ENCODE measurements at places on chromosomes 5 and 9.

GRCh38 chr5:40106847-40107246 lies 572.9 kb upstream of the PTGER4 start:
- DNase-seq, result no peak

- DNase-seq, result no peak
Measured at GRCh38 chr9:20041697-20042081, 252.9 kb upstream of the SLC24A2 start.

GRCh38 chr5:180128671-180129261 lies 57.2 kb upstream of the RNF130 start:
- no peak for DNase-seq

DNA sequence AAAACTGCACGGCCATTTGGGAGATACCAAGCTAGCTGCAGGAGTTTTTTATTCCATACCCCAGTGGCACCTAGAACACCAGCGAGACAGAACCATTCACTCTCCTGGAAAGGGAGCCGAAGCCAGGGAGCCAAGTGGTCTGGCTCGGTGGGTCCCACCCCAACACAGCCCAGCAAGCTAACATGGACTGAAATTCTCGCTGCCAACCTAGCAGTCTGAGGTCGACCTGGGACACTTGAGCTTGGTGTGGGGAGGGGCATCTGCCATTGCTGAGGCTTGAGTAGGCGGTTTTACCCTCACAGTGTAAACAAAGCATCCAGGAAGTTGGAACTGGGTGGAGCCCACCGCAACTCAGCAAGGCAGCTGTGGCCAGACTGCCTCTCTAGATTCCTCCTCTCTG lies 108.9 kb upstream of the CHD1 start:
- peak; percentile 13 for DNase-seq

- no peak for DNase-seq
Measured at GRCh38 chr9:38185647-38186403, 116.8 kb upstream of the SHB start.

DNA sequence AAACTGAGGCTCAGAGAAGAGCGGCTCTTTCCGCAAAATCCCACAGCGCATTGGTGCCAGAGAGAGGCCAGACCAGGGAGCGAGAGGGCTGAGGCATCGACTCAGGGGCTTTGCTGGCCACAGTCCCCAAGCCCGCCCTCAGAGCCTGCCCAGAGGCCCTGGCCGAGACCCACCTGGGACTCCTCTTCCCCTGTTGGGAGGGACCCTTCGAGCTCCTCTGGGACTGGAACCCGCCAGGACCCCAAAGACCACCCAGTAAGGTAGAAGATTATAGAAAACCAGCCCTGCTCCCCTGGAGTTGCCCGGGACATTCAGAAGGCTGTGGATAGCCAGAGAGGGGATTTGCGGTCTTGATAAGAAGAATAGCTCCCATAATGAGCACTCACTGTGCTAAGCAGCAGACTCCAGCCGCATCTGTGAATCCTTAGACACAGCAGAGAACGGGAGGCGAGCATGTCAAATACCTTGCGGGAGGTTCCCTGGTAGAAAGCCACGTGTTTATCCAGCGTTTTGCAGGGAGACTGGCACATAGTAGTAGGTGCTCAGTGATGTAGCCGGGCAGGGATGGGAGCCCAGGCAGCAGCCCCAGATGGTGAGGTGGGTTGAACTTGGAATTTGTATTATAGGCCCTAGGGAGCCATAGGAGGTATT lies 651 bp upstream of the AK1 start:
- no peak for DNase-seq

- DNase-seq, result no peak
Measured at GRCh38 chr9:93665637-93666438, 89.5 kb downstream of the PHF2 start.

- no peak for DNase-seq
Measured at GRCh38 chr5:32709750-32710549, 1.2 kb upstream of the NPR3 start.

DNA sequence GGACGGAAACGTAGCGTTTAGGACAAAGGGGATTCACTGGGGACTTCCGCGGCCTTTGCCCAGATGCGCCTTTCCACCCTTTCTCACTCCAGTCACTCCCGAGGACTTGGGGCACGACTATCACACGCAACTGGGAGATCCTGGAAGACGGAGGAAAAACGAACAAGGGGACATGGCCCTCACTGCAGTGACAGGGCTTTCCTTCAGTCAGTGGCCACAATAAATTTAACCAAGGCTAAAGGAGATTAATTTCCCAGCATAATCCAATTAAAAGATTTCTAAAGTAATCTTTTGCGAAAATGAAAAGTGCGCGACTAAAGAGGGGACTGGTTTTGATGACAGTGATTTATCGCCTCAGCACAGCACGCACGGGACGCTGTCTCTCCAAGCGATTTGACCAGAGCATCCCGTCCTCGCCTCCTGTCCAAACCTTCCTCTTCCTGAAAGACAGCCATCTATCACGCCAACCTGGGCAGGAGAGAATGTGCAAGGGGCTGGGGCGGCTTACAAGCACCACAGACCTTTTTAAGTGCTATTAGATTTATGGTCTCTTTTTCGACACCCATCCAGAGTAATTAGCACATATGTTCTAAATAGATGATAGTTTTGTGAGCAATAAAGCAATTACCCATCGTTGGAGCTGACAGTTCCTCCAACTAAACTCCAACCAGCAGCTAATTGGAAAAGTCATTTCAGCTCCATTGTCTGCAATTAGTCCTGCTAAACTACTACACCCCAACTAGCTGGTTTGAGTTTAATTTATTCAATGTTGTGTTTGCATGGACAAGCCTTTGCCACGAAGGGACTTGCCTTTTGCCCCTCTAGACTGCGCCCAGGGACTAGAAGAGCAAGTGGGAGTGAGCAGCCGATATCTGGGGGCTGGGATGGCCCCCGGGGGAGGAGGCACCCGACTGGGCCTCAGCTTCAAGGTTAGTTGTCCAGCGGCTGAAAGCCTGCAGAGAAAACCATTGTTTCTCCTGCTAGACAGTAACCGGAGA lies 7.4 kb downstream of the NR2F1-AS1 start:
- no peak for DNase-seq

- no peak for DNase-seq
Measured at GRCh38 chr5:126947146-126948010, 83.0 kb downstream of the MARCHF3 start.

Data from activated CD8-positive, alpha-beta memory T cell treated with anti-CD3 and anti-CD28 coated beads for 4 hours (primary cell).